ENCODE measurements at places on chromosomes 11 and 22.

- DNase-seq = no peak
Measured at GRCh38 chr11:19232910-19233503, 7.7 kb downstream of the E2F8 start.

DNA sequence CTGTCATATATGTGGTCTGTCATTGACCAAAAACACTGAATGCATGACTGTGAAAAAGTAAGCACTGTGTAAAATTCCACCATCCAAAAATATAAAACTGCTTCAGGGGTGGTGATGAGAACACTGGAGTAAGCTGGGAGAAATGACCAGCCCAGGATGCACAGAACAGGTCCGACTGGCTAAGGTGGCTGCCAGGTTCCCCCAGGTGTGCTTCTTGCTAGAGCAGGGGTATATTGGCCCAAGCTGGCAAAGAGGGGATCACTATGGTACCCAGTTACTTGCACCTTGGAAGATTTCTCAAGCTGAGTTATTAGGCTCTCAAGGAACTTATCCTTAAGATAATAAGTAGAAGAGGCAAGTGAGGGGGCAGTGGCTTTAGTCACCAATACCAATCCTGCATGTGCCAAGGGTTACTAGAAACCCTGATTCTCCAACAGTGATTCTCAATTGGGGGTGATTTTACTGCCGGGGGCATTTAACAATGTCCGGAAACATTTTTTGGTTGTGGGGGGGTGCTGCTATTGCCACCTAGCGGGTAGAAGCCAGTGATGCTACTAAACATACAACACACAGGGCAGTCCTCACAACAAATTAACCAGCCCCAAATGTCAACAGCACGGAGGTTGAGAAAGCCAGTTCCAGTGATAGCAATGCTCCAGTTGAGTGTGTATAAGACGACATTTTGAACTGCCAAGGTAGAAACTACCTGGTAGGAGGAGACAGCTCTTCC, 15.7 kb downstream of the SNU13 start:
- no peak for DNase-seq

DNA sequence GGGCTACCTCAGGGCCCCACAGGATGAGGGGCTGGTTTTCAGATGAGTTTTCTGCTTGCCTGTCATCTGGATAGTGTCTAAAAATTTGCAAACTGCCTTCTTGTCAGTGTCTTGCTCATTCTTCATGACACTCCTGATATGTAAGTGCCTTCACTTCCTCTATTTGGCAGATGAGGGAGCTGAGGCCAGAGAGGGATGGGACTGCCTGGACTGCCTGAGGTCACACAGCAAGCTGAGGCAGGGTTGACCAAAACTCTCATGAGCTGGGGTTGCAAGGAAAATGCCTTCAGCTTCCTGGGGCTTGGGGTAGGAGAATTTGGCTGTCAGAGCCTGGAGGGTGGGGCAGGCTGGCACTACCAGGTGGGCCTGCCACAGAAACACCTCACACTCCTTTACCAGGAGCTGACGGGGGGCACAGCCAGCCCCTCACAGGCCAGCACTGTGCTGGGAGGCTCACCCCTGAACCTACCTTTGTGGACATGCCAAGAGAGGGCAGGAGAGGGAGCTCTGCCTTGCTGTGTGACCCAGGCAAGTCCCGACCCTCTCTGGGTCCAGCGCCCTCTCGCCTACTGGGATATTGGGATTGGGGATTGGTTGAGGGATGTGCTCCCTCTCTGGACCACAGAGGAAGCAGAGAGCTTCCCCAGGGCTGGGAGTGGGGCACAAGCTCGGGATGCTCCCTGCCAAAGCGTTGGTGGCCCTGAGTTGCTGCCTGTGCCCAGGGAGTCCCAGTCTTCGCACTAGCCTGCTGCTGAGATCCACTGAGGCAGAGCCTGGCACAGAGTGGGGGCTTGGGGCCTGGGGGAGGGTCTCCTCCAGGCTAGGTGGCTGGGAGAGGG, 1.9 kb upstream of the P2RY6 start:
- no peak for DNase-seq

DNA sequence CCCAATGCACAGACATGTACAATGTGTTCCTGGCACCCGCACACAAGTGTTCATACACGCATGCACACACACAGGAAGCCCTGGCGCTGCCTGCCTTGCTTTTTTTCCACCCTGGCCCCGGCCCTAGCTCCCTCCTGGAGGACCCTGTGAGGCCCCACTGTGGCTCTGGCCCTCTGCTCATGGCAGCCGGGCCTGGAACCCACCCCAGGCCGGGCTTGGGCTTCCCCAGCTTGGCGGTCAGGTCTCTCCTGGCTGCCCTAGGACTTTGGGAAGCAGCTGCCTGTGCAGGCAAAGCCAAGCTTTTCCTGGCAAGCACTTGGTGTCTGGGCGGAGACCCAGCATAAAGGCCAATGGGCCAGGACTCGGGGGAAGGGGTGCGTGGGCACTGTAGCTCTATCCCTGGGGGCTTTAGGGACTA, 30.5 kb downstream of the CD82 start:
- DNase-seq = no peak

DNA sequence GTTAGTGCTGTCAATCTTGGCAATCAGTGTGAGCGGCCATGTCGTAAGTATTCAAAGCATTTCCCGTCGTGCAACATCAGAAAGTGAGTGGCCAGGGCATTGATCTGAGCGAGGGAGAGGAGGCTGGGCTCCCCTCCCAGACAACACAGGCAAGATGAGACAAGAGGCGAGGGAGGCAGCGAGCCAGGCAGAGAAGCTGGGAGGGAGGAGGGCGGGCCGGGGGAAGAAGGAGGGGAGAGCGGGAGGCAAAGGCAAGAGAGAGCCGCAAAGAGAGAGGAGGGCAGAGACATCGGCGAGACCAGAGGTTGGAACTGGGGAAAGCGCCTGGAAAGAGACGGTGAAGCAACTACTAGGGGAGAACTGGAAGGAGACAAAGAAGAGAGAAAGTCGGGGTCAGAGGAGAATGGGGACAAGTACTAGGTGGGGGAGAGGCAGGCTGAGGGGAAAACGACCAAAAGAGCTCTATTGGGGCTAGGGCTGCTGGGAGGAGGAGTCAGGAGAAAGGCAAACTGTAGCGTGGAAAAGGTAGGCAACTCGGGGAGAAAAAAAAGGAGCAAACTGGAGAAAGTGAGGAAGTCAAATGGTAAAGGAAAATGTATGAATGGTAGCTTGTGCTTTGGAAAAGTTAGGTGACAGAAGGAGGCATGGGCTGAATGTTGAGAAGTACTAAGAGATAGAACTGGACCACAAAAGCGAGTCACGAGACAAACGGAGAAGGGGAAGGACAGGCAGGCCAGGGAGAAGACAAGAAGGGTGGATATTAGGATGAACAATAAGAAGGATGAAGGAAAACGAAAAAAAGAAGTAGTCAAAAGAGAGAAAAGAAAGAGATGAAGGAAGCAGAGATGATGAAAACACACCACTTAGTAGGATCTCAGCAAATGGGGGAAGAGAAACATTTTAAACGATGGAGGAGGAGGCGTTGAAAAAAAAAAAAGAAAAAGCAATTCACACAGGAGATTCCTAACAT, 130.5 kb upstream of the C11orf58 start:
- no peak for DNase-seq

DNA sequence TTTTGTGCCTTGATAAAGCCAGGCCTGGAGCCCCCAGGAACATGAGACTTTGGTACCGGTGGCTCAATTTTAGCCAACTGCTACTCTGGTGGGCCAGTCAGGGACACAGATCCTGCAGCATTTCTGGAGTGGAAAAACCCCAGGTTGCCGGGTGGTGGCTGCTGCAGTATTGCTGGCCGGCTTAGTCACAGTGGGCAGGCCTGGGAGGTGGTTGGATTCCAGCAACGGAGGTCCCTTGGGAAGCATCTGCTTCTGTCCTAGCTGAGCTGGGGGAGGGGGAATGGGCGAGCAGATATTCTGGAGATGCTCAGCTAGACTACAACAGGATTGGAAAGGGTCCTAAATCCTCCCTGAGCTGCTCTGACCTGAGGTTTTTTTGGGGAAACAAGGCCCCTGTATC, 31.6 kb upstream of the ACCSL start:
- no peak for DNase-seq

- DNase-seq = no peak
Measured at GRCh38 chr22:22938672-22939587, 51.3 kb downstream of the IGLL5 start.

GRCh38 chr11:106706355-106706754, 311.9 kb downstream of the GUCY1A2 start:
- DNase-seq = no peak

DNA sequence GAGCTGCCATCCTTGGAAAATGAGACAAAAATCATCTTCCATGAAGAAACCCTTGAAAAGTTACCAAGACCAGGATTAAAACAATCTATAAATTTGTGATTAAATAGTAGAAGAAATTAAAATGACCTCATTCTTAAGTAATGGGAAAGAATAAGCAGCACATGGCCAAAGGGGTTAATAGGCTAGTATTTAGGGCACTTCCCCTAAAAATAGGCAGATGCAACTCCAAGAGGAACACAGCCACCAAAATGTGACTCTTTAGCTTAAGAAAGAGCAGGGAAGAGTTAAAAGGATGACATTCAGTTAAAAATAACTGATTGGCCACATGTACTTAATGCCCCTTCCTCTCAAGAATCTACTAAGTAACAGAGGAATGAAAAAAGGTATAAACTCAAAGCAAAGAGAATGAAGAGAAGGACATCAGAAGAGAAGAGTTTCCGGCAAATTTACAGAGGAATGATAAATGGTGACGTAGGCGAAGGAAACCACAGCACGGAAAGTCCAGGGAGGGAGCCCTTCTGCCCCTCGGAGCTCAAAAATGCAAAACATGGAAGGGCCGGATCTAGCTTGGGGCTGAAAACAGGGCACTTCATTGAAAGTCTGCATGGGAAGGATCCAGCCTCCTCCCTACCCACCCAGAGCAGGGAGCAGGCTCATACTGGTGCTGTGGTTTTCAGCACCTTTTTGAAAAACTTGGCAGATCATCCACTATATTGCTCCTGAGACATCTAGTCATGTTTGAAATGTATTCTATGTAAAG, 17.8 kb downstream of the SCUBE2 start:
- DNase-seq = no peak

GRCh38 chr22:41254230-41254629, 13.5 kb upstream of the CHADL start:
- DNase-seq = no peak

DNA sequence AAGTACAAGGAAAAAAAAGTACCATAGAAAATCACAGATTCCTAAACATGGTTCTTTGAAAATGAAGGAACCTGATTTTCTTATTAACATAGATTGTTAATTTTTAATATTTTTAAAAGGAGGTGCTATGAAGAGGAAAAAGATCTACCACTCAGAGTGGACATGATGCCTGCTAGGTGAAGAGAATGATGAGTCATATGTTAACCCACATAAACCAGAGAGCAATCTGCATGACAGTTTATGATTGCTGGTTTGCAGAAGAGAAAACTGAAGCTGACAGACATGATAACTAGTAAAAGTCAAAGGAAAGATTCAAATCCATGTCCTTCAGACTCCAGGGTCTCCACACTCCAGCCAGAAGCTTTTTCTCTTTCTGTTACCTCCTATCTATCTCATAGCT, 1231.7 kb downstream of the LRRC4C start:
- no peak for DNase-seq

- DNase-seq = no peak
Measured at GRCh38 chr11:45174963-45175362, 28.5 kb downstream of the PRDM11 start.

DNA sequence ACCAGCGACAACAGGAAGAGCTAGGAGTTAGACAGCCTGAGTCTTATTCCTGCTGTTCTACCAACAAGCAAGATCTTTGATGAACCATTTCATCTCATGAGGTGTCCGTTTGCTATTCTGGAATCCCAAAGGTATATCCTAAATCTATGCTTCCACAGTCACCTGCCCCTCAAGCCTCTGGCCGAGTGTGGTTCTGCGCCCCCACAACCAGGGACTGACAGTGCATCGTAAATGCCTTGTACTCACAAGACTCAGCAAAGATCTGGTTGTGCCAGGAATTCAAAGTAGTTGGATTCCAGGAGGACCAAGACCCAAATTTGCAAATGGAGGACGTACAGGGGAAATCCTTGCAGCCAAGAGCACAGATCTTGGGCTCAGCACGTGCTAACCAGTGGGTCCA, 47.5 kb upstream of the JAM3 start:
- no peak for DNase-seq

- DNase-seq = no peak
Measured at GRCh38 chr22:33723915-33724314, 196.4 kb downstream of the LARGE1 start.

DNA sequence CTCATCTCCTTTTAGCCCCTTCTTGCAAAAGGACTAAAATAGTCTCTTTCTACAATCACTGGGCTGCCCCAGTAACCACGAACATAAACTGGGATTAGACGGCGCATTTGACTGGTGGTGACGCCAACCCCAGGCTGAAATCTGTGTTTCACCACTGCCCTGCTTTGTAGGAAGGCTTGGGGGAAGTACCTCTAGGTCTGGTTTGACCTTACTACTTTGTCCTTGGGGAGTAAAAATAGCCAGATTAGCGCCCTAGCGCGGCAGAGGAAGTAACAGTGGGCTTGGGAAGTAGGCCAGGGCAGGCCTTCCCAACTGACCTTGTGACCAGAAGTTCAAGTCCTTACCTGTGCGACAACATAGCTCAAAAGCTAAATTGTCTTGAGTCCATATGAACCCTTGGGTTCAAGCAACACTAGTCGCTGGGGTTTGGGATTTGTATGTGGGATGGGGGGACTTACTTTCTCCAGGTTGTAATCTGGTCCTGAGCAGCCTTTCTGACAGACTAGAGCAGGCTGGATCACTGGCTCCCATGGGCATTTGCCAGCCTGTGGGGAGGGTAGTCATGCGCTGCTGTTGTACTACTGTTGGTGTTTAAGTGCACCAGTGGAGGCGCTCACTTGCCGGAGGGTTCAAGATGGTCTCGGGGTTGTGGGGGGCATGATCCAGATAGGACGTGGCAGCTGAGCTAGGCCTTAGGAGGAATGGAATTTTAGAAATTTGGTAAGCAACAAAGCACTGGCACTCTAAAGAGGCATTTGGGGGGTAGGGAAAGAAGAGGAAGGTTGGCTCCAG, 953 bp upstream of the PACS1 start:
- no peak for DNase-seq

DNA sequence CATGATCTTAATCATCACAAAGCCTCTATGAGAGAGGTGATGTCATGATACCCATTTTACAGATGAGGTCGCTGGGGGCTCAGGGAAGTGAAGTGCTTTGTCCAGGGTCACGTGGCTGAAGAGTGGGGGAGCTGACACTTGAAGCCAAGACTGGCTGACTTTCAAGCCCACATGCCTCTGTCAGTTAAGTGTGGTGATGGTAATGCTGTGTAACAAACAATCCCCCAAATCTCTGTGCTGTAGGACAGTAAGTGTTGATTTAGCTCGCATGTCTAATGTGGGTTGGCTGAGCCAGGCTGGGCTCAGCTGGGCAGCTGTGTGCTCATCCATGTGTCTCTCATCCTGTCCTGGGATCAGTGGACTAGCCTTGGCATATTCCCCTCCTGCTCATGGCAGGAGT, 87.1 kb upstream of the GRK3 start:
- no peak for DNase-seq

All from stimulated activated CD4-positive, alpha-beta T cell treated with anti-CD3 and anti-CD28 coated beads, Interleukin-2, amount 100 ng/mL, for 4 hours (primary cell).